ENCODE measurements at places on chromosomes 1 and 21.

DNA sequence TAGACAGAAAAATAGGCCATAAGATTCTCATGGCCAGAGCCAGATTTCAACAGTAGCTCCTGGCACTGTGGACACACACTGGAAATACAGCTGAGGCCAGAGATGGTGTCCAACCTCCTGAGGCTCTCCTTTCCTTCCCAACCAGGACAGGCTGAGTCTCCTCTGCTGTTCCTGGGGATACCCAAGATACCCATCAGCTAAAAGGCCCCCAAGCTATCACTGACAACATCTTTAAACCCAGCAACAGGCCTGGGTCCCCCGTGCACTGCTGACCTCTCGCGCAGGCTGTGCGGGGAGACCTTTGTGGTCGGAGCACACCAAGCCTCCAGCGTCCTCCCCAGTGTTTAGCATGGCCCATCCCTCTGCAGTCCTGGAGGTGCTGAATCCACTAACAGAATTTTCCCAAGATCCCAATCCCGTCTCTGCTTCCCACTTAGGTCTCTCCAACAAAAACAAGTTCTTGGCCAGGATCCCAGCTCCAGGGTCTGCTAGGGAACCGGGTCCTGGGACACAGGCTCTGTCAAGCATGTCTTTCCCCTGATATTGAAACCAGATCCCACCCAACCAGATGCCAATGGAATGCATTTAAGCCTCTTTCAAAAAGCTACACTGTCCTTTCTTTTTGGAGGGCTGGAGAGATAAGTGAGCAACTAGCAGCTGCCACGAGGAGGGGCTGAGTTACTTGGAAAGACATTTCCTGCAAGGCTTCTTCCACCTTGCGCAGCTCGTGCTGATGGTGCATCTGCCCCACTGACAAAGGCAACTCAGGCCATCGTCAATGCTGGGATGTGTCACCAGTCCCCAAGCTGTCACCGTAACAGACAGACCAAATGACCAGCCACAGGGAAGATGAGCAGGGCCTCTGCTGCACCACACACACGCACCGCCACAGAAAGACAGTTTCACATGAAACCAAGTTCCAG is 73.2 kb downstream of the BCAR3 start:
- no peak for DNase-seq

DNA sequence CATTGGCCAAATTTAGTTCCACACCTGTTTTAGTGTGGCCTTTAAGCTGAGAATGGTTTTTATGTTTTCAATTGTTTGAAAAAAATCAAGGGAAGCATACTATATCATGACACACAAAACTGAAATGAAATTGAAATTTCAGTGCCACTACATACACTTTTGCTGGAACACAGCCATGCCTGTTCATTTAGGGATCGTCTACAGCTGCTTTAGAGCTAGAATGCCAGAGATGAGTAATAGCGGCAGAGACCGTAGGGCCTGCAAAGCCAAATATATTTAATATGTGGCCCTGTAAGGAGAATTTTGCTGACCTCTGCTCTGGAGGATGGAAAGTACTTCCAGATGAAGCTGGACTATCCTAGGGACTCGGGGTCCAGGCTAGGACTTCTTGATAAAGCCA is 62.5 kb upstream of the LYST start:
- no peak for DNase-seq

- no peak for DNase-seq
Measured at GRCh38 chr1:230622151-230622550, 20.1 kb upstream of the COG2 start.

DNA sequence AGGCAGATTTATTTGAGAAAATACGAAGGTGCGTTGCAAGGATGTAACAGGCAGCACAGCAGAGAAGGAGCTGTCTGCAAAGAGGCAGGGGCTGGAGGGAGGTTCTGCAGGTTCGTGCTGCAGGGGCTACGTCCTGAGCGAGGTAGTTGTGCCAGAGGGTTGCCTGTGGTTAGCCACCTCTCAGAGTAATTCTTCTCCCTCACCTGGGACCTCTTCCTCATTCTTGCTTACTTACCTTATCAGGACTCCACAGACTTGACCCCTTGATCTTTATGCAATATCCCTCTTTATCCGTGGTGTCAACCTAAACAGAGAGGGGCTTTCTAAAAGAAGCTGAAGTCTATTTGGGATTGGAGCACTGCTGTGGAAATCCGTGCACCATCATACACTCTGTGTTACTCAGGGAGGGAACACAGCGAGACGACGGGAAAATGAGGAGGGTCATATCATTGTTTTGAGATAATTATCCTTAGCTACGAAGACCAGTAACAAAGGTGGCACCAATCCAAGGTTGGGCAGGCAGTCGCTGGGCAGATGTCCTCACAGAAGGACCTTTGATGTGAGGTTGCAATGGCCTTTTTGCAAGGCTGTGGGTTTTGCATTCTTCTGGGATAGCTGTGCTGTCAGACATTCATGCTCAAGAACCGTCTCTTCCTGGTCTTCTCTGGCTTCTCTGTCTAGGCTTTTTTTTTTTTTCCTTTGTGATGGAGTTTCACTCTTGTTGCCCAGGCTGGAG is 82.8 kb downstream of the WDR4 start:
- DNase-seq = no peak

GRCh38 chr1:58926152-58926551 is 142.3 kb upstream of the JUN start:
- no peak for DNase-seq

DNA sequence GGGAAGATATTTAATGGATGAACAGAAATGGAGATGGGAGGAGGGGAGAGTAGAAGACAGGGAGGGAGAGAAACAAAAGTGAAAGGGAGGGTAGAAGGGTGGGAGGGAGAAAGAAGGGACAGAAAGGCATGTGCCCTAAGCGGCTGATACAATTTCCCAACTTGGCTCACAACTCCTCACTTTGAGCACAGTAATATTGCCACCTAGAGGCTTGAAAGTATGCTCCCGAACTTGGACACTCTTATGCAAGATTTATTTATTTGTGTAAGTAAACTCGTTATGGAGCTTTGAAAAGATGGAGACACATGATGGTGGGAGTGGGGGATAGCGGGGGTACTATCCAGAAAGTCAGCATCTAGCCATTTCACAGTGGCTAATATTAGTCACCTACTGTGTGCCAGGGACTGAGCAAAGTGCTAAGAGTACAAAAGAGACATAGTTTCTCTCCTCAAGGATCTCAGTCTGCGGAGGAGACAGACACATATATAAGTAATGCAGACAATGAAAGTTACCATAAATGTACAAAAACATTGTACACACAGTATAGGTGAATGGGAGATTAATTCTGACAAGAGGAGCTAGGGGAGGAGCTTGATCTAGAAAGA is 189.7 kb downstream of the SEC16B start:
- peak; percentile 26 for DNase-seq

DNA sequence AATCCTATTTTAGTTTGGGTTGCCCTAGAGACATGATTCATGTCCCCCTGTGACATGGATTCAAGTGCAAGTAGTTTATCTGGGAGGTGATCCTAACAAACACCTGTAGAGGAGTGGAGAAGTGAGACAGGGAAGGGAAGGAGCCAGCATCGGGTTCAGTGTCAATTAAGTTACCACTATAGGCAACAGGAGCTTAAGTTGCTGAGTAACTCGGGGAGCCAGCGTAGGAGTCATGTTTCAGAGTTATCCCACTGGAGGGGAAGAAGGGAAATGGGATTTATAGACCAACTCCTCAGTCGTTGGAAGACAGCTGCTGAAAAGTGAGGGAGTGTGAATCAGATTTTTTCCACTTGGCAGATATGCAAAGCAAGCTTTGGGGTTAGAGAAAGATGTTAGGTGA is 54.9 kb downstream of the SLC30A7 start:
- DNase-seq = no peak

DNA sequence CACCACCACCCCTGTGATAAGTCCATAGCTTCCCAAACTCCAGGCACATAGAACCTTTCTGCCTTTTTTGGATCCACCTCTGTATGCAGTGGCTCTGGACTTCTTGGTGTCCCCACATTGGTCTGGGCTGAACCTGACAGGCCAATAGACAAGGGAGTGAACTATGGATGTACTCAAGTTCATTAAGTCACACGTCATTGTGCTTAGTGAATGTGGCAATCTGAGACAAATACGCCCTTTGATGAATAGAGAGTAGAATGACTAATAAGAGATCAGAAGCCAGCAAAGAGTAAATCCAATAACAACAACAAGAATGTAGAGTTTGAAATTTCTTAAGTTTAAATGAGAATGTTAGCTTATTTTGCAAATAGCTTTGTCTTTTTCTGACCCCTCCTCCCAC is 114.8 kb downstream of the ST6GALNAC3 start:
- no peak for DNase-seq

GRCh38 chr1:24657781-24658180 is 14.7 kb downstream of the SRRM1 start:
- DNase-seq = peak; percentile 68

GRCh38 chr1:21687081-21687529 is 17.9 kb upstream of the RAP1GAP start:
- no peak for DNase-seq

GRCh38 chr1:28813931-28814465 is 2.0 kb downstream of the OPRD1 start:
- no peak for DNase-seq

DNA sequence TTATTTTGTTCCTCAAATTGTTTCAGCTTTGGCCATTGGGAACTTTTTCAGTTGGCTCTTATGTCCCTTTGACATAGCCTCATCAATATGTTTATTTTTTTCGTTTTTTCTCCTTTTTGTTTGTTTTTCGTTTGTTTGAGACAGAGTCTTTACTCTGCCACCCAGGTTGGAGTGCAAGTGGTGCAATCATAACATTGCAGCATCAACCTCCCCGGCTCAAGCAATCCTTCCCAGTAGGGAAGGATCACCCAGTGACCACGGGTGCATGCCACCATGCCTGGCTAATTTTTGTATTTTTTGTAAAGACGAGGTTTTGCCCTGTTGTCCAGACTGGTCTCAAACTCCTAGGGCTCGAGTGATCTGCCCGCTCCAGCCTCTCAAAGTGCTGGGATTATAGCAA is 8.1 kb downstream of the POLR3GL start:
- no peak for DNase-seq

GRCh38 chr1:81540216-81540615 is 260.5 kb upstream of the ADGRL2 start:
- no peak for DNase-seq

GRCh38 chr1:76224752-76225151 is 150.2 kb downstream of the ST6GALNAC3 start:
- DNase-seq = no peak

GRCh38 chr1:39003281-39003680 is 12.2 kb downstream of the AKIRIN1 start:
- no peak for DNase-seq

- DNase-seq = no peak
Measured at GRCh38 chr1:187384504-187384903, 555.8 kb downstream of the PLA2G4A start.

DNA sequence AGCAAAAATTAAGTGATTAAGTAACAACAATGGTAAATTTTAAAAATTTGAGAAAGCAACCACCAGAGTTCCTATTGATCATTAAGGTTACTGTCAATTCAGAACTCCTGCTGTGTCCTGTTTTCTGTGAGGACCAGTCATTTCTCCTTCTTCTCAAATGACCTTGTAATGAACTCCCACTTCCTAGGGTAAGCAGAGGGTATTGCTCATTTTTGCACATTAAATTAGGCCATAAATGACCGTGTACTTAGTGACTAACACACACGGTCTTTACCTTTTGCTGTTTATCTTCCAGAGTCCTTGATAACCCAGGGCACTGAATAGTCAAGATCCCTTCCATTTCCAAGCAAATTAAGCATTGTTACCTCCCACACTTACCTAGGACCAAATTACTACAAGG is 227.5 kb upstream of the LYPLAL1 start:
- peak; percentile 17 for DNase-seq

DNA sequence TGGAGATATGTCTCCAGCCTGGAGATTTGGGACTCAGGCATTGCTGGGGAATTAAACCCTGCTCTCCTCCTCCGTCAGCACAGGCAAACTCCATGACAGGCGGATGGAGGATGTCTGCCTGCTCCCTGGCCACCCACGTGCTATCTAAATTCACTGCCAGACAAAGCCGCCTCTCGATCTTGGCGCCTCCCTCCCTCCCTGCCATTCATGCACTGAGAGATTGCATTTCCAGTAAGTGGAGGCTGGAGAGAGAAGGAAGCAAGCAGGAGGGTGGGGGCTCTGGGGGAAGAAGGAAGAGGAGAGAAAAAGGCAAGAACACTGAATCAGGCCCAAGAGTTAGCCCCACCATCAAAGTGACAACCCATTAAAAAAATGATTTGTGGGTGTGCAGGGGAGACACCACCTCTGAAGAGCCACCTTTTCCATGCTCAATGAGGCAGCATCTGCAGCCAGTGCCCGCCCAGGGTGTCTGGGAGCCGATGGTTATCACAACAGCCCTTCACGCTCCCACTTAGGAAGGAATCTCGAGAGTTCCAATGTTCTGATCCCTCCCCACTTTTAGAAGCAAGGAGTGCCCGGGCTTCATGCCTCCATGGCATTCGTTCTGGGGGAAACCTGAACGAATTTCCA is 183.0 kb downstream of the HIVEP3 start:
- no peak for DNase-seq

DNA sequence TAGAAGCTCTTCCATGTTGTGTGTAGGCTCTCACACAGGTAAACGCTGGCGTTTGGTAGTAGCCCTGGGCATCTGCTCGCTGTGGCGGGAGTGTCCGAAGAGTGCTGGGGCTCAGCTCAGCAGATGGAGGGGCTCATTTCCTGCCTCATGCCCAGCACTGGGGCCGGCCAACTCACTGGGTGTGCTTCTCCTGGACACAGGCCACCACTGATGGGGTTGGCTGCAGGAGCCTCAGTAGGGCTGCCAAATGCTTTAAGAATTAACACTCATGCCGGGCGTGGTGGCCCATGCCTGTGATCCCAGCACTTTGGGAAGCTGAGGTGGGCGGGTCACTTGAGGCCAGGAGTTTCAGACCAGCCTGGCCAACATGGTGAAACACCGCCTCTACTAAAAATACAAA is 20.9 kb downstream of the UQCRHL start:
- no peak for DNase-seq

GRCh38 chr1:39788758-39789570 is at the start of gene BMP8B:
Gene BMP8B, minus strand, starts transcription at chr1:39788865. Its CDS starts 380 bp downstream, at chr1:39788485.
- DNase-seq = peak; percentile 25

- DNase-seq = peak; percentile 63
Measured at GRCh38 chr1:203267347-203267846, 37.9 kb upstream of the BTG2 start.

- DNase-seq = no peak
Measured at GRCh38 chr1:100979631-100980030, 46.0 kb downstream of the DPH5 start.
